ENCODE measurements at places on chromosomes 5 and 9.

- DNase-seq = peak; percentile 79
These were observed 720 bp downstream of the NADK2 start for GRCh38 chr5:36240779-36241630.

DNA sequence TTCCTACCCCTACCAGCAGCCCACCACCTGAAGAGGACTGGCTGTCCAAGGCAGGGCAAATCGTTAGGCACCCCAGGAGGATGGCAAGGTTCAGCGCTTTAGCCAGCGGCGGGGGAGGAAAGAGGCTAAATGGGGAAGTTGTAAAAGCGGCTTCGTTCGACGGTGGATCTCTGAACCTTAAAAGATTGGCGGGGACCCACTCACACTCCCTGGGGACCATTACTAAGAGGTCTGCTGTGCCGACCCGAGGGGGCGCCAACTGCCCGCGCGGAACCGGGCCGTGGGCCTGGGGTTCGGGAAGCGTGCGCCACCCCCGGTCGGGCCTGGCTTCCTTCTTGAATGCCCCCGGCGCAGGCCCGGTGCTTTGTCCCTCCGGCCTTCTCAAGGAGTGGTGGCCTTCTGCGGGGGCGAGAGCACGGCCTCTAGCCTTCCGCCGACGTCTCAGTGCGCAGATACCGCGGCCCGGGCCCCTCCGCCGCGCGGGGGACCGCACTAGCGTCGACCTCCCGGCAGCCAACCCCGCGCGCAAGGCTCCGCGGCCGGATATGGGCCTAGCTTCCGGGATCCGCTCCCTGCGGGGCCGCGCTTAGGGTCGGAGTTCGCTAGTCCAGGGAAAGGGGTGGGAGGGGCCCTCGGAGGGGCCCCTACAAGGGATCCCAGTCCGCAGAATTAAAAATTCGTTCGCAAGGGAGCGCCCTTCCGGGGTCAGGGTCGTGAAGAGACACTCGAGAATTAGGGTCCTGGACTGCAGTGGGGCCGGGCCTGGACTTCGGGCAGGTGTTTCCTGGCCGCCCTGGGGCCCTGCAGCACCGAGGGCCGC, 10.5 kb downstream of the NR2F1-AS1 start:
- peak; percentile 56 for DNase-seq

DNA sequence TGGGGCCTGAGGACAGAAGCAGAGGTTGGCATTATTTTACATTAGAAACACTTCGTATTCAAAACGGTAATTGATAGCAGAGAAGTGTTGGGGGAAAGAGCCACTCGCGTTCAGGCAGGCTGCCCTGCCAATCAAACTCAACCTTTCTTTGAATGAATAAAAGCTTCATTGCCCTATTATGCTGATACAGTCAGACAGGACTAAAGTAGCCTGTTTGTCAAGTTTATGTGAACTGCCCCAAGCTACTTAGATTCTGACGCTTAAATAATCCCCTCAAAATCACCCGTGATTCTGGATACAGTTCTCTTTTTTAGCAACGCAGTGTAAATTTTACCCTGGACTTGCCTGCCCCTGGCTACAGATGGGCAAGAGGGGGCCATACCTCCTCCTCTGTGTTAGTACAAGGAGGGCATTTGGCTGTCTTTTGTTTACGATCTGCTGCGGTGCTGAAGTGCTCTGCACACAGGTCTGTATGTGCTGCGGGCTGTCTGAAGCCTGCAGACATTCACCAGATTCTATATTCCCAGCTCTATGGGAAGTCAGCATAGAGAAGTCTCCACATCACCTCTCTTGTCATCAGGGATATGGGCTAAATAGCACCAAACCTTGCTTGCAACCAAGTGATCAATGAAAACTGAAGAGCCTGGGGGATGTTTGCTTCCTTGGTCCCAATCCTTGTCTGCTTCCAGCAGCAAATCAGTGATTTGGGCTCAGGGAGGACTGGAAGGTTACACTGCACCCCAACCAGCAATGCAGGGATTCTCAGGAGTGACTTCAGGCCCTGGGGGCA, 218.4 kb downstream of the EBF1 start:
- DNase-seq = peak; percentile 44

DNA sequence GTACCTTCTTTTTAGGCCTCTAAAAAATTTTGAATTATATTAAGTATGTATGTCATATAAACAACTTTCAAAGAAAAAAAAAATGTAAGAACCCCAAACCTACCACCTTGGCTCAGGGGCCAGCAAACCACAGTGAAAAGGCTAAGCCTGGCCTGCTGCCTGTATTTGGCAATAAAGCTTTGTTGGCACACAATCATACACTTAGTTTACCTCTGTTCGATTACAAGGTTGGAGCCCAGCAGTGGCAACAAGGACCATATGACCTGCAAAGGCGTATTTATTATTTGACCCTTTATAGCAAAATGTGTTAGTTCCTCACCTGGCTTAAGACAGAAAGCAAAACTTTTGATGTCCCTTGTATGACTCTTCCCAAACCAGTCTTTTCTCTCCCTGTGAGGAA, 282.8 kb downstream of the DENND1A start:
- no peak for DNase-seq

All from ELF-1 (cell line).